ENCODE measurements at places on chromosomes 16 and 17. TPM values are rescaled to one million over a fixed set of nuclear protein-coding genes. Genes with fewer than 3 reads are reported as not detected.

KCNH6 gene
- total RNA-seq = not detected

KIAA0753 gene
- total RNA-seq = 39.6 TPM

RGS11 gene
- 3.0 TPM for total RNA-seq

TPPP3 gene
- 14.8 TPM for total RNA-seq

MRPL10 gene
- 74.9 TPM for total RNA-seq

KRTAP4-6 gene
- not detected for total RNA-seq

CNTD1 gene
- total RNA-seq = 0.78 TPM

CFAP119 gene
- not detected for total RNA-seq

Measured in gastroesophageal sphincter (tissue), 4 donors.